Suprapubic skin (tissue), 4 donors: ENCODE measurements at places on chromosomes 1 and 21.

DNA sequence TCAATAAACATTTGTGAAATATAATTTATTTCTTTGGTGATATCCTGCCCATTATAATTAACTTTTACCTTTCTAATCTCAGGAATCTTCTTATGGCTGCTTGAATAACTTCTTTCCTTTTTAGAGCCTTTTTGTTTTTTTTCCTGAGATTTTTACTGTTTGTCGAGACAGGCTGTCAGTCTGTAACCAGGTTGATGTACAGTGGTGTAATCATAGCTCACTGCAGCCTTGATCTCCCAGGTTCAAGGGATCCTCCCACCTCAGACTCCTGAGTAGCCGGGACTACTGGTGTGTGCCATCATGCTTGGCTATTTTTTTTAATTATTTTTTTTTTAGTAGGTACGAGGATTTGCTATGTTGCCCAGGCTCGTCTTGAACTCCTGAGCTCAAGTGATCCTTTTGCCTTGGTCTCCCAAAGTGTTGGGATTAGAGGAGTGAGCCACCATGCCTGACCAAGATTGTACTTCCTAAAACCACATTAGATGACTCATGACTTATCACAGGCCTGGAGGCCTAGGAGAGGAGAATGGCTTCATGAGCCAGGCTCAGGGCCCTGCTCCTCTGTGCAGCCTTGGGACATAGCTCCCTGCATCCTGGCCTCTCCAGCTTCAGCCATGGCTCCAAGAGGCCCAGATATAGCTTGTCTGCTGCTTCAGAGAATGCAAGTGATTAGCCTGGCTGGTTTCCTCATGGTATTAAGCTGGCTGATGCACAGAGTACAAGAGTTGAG is 48.6 kb downstream of the CTH start:
- H3K27me3 ChIP-seq: no peaks in the 10 kb centered on the region
- no peaks in the 10 kb centered on the region for H3K36me3 ChIP-seq
- H3K4me3 ChIP-seq: no peak overlapping the region
- no peaks in the 10 kb centered on the region for H3K4me1 ChIP-seq
- H3K27ac ChIP-seq: no peak overlapping the region

- peak overlapping the region; percentile 51 for H3K27ac ChIP-seq
- no peak for DNase-seq
- peaks cover 12% of the 10 kb centered on the region for H3K4me1 ChIP-seq
- H3K4me3 ChIP-seq: no peak overlapping the region
- H3K27me3 ChIP-seq: no peaks in the 10 kb centered on the region
Observed at GRCh38 chr1:6859415-6860343, 74.4 kb downstream of the CAMTA1 start.

DNA sequence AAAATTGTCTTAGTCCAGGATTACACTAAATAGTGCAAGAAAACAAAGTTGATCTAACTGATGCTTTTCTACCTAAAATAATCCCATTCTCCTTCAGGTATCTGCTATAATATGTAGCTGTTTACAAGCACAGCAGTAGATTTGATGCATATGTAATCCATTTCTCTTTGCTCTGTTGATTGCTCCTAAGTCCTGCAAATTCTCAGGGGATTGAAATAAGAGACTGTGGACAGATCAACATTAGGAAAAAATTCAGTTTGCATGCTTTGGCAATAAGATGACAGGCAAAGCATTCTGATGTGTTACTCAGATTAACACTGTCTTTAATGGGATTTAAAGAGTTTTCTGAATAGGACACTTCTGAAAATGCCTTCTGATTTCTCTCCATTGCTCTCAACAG is 34.7 kb downstream of the RNF11 start:
- no peak for DNase-seq
- no peak overlapping the region for H3K27ac ChIP-seq
- H3K36me3 ChIP-seq: peaks cover 18% of the 10 kb centered on the region
- H3K27me3 ChIP-seq: no peaks in the 10 kb centered on the region
- H3K4me3 ChIP-seq: no peak overlapping the region

DNA sequence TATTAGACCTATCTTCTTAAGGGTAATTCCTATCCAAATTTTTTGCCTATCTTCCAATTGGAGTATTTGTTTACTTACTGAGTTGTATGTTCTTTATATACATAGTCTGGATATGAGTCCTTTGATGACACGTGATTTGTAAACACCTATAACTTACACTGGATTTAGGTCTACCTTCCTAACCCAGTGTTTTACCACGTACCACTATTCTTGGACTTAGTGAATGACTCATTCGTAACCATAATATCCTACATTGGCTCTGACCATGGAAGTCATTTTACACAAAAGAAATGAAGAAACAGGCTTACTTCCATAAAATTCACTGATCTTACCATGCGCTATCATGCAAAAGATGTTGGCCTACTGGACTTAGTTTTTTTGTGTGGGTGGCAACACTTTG is 23.9 kb upstream of the ZZZ3 start:
- no peak for DNase-seq
- no peak overlapping the region for H3K4me3 ChIP-seq
- H3K27ac ChIP-seq: no peak overlapping the region
- peaks cover 44% of the 10 kb centered on the region for H3K36me3 ChIP-seq
- H3K4me1 ChIP-seq: no peaks in the 10 kb centered on the region

DNA sequence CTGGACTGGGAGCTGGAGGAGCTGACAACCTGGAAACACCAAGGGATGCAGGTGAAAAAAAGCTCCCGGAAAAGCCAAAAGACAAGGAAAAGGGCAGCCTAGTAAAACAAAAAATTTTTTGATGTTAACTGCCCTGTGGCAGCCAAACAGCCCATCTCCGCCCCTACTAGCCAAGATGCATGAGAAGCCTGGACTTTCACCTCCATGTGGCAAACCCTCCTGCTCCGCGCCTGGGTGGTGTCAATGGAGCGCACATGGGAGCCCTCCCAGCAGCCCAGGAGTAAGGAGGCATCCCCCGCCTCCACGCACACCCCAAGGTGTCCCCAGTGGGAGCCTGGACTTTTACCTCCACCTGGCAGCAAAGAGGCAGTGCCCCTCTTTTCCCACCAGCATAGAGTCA is 30.5 kb downstream of the LEMD1 start:
- DNase-seq: no peak
- H3K27ac ChIP-seq: no peak overlapping the region
- H3K4me3 ChIP-seq: no peak overlapping the region
- H3K4me1 ChIP-seq: no peaks in the 10 kb centered on the region
- peaks cover 34% of the 10 kb centered on the region for H3K27me3 ChIP-seq

GRCh38 chr21:41955516-41955915 is 1.7 kb upstream of the C2CD2 start:
- no peaks in the 10 kb centered on the region for H3K27me3 ChIP-seq
- no peak overlapping the region for H3K4me3 ChIP-seq
- H3K27ac ChIP-seq: no peak overlapping the region
- H3K4me1 ChIP-seq: peaks cover 55% of the 10 kb centered on the region
- no peak for DNase-seq

GRCh38 chr21:42107177-42107880 is 36.2 kb downstream of the UMODL1 start:
- no peaks in the 10 kb centered on the region for H3K36me3 ChIP-seq
- no peak overlapping the region for H3K27ac ChIP-seq
- H3K4me1 ChIP-seq: peaks cover 5% of the 10 kb centered on the region
- H3K27me3 ChIP-seq: no peaks in the 10 kb centered on the region
- DNase-seq: no peak
